ENCODE measurements at places on chromosomes 5 and 9.

DNA sequence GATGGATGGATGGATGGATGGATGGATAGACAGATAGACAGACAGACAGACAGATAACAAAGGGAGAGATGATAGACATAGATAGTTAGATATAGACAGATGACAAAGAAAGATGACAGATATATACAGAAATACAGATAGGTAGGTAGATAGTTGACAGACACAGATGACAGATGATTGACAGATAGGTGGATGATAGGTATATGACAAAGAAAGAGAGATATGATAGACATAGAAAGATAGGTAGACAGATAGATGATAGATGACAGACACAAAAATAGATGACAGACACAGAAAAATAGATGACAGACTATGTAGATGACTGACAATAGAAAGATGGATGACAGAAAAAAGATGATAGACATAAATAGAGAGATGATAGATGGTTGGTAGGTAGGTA lies 200.0 kb upstream of the TAS2R1 start:
- DNase-seq: no peak

DNA sequence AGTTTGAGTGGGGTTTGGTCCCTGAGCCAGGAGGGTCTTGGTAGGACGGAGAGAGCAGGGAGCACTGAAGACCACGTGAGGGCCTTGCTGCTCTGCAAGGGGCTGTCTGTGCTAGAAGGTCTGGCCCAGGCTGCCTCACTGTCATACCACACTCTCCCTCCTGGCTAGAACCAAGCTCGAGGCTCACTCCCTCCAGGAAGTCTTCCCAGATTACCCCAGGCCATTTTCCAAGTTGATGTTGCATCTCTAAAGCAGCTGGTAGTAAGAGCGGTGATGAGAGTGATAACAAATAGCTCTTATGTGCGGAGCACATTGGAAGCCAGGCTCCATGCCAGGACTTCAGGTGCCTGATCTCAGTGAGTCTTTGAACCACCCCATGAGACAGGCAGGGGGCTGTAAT lies 6.6 kb downstream of the MYMK start:
- no peak for DNase-seq

GRCh38 chr9:7912037-7912535 lies 112.5 kb upstream of the DMAC1 start:
- DNase-seq: no peak

DNA sequence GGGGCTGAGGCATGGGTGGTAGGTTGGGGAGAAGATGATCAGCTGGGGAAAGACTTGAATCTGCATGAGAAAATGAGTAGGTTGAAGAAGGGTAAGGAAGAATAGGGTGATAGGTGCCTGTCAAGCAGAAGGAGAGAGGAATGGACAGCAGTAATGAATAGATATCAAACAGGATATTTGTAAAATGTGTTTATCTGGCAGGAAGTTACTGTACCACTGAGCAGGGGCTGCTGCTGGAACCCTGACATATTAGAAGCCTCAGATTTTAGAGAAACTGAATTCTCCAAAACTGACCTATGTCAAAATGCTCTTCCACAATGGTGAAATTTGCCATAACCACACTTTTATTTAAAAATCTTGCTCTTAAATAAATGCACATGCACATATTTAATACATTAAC lies 41.0 kb downstream of the CCDC192 start:
- no peak for DNase-seq

- DNase-seq: no peak
These were observed 66.4 kb downstream of the ZNF354C start for GRCh38 chr5:179126506-179126991.

DNA sequence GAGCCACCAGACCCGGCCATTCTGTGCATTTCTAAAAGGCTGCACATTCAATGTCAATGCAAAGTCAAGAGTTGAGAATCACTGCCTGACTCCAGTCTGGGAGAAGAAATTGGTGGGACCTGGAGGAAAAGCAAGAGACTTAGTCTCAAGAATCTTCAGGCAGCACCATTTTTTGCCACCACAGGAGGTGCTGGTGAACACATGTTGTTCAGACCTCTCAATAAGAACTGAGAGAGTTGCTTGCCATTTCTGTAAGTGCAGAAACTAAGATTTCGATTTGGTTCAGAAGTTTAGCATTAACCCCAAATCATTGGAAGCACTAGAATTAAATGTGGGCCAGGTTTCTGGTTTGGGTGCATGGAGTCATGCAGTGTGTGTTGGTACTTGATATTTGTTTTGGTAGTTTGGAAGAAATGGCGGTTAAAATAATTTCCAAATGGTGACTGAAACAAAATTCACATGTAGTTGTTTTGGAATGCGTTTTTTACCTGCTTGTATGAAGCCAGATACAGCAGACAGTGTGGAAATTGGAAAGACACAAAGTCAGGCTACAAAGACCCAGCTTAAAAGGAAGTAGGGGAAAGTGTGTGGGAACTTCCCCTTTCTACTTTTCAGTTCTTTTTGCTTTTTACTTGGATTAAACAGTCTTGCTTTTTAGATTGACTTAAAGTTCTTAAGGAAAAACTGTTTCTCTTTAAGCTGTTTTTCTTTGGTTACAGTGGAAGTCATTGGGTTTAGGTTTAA lies 20.4 kb downstream of the PDE8B start:
- DNase-seq: no peak

DNA sequence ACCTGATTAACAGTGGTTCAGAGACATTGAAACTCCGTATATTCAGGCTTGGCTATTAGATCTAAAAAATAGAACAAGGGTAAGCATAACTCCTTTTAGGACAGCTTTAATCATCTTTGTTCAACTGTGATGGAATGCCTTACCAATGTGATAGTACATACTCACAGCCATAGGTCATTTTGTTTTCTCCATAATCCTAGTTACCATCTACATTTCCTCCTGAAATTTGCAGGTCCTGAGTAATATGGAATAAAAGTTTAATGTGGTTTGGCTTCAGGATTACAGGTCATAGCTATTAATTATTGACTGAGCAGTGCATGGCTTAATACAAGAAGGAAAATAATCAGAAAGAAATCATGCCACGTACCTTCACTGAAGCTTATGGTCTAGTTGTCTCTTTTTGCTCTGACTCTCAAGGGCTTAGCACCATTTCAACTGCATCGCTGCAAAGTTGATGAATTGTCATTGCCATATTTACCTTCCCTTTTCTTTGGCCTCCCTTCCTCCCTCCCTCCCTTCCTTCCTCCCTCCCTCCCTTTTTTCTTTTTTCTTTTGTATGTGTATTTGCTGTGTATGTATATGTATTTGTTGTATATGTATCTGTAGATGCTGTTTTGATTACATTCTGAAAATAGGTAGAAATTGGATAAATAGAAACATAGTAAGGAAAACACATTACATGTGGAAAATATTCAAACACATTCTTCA lies 250.9 kb upstream of the ZNF608 start:
- no peak for DNase-seq

GRCh38 chr9:74639112-74639511 lies 142.0 kb downstream of the RORB start:
- no peak for DNase-seq

DNA sequence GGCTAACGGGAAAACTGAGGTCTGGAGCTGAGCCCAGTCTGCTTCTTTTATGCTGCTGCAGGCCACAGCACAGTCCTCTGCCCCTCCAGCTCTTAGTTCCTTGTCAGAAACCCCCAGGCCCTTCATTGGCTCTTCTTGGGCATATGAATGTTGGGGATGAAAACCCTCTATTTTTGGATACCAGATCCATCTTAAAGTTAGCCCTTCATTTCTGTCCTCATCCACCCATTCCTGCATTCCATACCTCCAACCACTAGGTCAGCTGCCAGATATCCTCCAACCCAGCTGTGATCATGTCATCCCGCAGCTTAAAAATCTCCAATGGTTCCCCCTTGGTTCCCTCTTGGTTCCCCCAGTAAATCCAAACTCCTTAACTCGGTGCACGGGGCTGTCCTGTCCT lies 1.8 kb upstream of the SLC25A51 start:
- no peak for DNase-seq

DNA sequence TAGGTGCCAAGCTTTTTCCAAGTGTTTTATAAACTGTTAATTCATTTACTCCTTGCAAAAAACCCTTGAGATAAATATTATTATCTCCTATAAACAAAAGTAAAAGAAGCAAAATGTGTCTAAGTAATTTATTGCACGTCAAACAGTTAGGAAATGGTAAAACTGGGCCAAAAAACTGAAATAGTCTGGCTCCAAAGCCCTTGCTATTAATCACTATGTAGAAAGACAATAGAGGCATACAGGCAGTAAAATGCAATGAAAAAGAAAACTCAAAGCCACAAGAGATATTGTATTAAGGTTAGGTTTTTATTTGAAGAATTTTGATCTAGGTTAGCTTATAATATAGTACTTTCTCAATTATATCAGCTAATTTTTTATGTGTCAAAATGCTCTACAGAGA lies 457.7 kb downstream of the ANXA1 start:
- no peak for DNase-seq

DNA sequence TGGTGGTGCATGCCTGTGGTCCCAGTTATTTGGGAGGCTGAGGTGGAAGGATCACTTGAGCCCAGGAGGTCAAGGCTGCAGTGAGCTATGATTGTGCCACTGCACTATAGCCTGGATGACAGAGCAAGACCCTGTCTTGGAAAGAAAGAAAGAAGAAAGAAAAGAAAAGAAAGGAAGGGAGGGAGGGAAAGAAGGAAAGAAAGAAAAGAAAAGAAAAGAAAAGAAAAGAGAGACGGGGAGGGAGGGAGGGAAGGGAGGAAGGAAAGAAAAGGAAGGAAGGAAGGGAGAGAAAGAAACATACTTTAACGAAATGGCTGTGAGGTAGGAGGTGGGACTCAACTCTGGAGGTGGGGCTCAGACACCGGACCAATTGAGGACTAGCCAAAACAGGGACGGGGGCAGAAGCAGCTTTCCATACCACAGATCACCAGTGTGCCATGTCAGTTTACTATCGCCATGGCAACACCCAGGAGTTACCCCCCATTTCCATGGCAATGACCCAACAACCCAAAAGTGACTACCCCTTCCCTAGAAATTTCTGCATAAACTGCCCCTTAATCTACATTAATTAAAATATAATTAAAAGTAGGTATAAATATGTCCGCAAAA lies 21.3 kb downstream of the PTGES start:
- no peak for DNase-seq

GRCh38 chr5:17132444-17133083 lies 84.9 kb upstream of the BASP1 start:
- DNase-seq: no peak

DNA sequence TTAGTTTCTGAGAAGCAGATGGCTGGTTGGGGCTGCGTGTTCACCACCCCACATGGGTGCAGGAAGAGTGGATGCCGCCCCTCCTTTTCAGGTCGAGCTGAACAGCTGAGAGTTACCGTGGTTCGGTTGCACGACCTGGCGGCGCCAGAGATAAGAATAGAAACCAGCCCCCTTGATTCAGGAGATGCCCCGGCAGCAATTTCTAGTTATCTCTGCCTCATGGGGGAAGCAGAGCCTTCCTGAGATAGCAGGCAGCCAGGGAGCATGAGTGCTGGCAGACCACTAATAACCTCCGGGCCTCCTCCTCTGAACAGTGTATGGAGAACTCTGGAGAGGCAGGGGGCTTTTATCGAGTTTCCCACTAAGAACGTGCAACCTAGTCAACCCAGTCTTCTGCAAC lies 177.8 kb downstream of the NSG2 start:
- no peak for DNase-seq

- DNase-seq: no peak
These were observed 206.1 kb downstream of the PRELID2 start for GRCh38 chr5:145629047-145629446.

GRCh38 chr9:120413121-120414048 lies 166.6 kb downstream of the CDK5RAP2 start:
- DNase-seq: no peak

DNA sequence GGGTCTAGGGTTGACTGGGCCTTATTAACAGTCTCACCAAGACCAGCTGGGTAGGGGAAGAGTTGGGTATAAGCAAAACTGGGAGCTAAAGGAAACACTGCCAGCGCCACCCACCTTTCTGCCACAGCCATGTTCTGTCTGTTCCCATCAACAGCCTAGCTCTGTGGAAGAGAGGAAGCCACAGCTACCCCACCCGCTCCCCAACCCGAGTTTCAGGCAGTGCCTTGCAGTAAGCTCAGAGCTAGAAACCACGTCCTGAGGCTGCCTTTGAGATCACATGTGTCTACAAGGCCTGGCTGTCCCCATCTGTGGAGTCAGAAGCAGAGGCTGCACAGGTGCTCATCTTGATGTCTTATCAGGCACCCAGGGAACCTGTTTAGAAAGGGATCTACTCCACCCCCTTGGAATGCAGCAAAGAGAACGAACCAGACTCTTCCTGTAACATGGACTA lies 15.3 kb downstream of the HNRNPH1 start:
- no peak for DNase-seq

GRCh38 chr5:14250084-14250695 lies 107.0 kb downstream of the TRIO start:
- DNase-seq: peak; percentile 70

DNA sequence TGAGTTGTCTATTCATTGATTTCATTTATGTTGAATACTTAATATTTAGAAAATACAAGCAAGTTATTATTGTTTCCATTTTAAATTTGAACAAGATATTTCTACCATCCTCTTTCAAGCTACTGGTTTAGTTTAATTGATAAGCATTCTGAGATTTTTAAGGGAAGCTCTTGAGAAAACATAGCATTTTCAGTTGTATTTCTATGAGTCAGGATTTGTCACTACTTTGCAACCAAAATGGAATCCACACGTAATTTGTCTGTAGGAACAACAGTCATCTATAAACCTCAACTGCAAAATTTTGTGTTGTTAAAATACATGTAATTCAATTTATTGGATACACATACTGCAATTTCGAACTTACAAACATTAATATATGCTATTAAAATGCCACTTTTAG lies 74.0 kb downstream of the PRR16 start:
- DNase-seq: no peak

DNA sequence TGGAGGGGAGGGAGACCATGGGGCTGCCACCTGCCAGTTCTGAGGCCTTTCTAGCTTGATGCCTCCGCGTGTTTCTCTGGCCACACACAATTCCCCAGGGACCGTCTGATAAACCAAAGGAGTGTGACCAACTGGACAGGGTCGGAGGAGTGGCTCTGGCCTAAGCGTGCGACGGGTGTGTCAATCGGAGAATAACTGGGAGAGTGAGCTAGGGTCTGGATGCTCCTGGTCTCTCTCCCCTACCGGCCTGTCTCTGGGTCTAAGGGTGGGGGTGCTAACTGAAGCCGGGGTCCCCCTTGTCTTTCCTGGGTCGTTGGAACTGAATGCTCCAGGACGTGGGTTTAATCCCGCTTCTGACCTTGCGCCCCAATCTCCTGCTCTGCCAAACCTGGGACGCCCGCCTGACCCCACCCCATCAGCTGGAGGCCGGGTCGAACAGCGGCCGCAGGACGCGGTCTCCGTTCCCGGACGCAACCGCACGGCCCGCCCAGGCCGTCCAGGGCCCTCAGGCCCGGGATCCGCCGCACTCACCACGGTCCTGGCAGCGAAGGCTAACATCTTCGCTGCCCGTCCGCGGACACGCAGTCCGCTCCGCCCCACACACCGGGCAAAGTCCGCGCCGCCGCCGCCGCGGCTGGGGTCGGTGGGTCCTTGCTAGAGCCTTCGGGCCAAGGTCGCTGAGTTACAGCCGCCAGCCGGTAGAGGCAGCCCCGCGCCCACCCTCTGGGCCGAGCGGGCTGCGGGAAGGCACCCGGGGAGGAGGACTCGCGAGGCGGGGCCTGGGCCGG lies 447 bp downstream of the CRAT start:
- DNase-seq: no peak

GRCh38 chr5:65563777-65564176 lies 681 bp downstream of the PPWD1 start:
- DNase-seq: no peak

Data from cerebellar nuclear complex (tissue), 1 donor.